ENCODE measurements at places on chromosomes 3 and 15.

DNA sequence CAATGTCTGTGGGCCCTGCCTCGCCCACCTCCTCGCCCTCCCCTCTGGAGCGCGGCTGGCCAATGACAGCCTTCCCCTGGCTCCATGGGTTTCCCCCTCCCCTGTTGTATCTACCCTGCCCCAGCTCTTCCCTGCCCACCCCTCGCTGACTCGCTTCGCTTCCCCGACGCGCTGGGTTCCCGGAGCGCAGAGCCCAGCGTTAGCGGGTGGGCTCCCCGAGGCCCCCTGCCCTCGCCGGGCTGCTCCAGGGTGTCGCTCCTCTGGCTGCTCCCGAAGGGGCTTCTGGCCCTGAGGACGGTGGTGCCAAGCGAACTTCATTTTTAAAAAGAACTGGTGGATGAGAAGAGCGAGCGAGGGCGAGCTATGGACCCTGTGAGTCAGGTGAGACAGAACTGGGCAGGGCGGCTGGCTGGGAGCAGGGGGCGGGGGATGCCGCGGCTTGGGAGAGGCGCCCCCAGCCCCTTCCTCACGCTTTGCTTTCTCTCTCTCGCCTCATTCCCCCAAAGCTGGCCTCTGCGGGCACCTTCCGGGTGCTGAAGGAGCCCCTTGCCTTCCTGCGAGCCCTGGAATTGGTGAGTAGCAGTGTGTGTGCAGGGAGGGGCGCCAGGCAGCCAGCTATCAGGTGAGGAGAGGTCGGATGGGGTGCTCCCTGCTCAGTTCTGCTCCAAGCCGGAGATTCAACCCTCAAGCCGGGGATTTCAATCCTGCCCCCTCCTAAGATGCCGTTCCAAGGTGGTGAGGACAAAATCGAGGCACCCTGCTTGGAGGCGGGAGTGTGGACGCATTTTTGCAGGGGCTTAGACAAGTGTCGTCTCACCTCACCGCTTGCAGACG lies at the start of gene SYNPR:
Gene SYNPR (plus strand): TSS at position 138 of the 834 bp plus-strand sequence.
- no peak for DNase-seq

GRCh38 chr3:64130436-64130835 lies 94.8 kb downstream of the PRICKLE2 start:
- no peak for DNase-seq

GRCh38 chr3:116111765-116112164 lies 333.5 kb downstream of the LSAMP start:
- no peak for DNase-seq

DNA sequence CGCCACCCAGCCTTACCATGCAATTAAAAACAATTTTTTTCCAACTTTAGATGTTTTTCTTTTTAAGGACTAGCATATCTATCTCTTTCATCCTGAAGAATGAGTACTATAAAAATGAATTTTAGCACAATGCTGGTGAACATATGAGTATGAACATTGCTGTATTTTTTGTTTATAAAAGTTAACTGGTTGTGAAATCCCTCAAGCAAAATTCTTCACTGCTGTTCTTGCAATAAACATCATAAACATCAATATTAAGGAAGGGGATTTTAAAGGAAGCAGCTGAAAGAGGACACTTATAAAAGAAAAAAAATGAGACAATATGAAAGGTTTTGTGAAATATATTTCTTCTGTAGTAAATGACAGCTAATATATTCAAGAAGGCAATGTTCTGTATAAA lies 3.0 kb downstream of the PLSCR4 start:
- DNase-seq: no peak

DNA sequence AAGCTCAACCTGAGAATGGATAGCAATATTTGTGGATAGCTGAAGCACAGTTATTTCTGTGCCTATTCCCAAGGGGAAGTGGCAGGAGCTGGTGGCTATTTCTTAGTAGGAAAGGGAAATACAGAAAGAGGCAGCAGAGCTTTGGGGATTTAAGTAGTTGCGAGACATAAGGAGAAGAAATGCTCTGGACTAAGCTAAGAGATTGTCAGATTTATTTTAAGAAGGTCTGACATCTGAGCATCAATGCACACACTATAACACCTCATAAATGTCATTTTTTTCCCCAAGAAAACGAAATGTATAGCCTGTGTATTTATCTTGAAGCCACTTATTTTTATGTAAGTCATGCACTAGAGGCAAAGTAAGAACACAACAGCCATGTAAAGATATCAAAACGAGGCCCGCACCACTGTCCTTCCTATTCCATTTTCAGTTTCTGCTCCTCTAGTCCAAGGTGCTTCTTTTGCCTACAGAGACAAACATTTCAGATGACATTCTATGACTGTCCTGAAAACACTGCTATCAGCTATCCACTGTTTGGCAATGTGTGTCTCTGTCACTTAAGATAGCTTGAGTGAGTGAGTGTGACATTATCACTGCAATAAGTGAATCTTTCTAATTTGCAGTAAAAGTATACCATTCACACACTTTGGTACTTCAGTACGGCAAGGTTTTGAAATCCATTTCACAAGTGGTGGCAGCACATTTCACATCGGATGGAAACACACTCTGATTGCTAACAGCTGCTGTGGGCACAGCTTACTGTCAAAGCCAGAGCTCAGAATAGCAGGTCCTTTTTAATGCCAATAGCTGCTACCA lies 62.7 kb upstream of the ICE2 start:
- no peak for DNase-seq

DNA sequence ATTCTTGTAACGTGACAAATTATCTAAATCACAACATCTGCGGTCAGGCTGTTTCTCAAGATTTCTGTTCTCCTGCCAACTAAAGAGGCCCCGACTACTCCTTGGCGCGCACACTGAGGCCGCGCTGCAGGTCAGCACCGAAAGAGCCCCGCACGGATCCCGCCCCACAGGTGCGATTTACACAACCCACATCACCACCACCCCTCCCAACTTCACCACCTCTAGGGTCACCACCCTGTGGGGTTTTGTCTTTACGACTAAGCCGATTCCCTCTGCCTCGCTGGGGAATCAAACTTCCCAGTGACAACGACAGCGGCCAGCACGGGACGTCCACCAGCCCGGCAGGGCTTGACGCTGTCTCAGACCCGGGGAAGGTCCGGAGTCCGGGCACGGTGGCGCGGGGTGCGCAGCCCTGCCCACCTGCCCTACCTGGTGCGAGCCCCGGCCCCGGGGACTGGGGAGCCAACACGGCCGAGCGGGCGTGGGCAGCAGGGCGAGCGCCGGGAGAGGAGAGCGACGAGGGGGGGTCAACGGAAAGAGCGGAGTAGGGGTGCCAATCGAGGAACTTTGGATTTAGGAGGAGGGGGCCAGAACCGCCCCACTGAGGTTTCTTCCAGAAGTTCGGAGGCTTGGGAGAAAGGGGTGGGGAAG lies 764 bp downstream of the UACA start:
- DNase-seq: peak; percentile 30

- DNase-seq: no peak
Measured at GRCh38 chr3:134236505-134237170, 14.0 kb downstream of the RYK start.

DNA sequence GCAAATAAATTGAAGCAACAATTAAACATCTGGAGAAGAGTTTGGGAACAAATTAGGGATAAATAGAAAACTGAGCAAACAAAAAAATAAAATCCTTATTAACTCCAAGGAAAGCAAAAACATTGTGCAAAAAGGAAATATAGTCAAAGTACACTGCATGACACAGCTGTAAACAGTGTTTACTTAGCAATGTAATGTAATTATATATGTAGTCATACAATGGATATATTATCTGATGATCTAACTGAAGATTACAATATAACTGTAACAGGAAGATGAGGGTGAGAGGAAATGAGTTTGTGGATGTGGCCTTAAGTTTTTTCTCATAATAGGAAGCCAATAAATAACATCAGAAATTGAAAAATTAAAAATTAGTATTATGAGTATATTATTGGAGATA lies 42.5 kb downstream of the SCN10A start:
- DNase-seq: no peak

GRCh38 chr3:17065315-17065714 lies 180.6 kb downstream of the PLCL2 start:
- DNase-seq: no peak
